ENCODE measurements at places on chromosomes 2 and 18.

DNA sequence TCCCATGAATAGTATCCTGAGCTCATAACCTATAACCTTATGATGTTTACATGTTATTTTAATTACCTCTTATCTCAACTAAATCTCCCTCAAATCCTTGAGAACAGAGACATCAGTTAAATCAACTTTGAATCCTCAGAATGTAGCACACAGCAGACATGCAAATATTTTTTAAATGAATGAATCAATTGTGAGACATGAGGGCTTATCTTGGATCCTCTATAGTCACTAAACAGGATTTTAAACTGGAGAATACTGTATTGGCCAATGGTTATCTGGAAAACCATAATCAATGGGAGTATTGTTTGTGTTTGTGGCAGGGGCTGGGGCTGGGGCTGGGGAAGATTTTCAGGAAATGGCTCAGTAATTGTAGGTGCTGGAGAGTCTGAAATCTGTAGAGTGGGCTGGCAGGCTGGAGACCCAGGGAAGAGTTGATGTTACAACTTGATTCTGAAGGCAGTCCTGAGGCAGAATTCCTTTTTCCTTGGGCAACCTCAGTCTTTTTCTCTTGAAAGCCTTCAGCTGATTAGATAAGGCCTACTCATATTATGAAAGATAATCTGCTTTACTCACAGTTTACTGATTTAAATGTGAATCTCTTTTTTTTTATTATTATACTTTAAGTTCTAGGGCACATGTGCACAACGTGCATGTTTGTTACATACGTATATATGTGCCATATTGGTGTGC, 106.3 kb downstream of the NCOA1 start:
- no peak for DNase-seq

DNA sequence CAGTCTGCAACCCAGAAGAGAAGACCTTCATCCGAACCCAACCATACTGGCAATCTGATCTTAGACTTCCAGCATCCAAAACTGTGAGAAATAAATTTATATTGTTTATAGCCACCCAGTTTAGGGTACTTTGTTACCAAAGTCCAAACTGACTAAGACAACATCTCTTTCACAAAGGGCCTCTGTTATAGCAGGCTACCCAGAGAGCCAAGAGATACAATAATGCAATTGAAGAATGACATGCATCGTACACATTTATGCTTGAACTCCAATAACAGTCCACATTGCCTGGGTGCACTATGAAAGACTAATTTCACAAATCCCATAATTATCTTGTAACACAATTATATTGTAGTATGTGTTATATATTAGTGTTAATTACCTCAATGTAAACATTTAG, 39.1 kb upstream of the ANKRD44 start:
- DNase-seq = no peak

DNA sequence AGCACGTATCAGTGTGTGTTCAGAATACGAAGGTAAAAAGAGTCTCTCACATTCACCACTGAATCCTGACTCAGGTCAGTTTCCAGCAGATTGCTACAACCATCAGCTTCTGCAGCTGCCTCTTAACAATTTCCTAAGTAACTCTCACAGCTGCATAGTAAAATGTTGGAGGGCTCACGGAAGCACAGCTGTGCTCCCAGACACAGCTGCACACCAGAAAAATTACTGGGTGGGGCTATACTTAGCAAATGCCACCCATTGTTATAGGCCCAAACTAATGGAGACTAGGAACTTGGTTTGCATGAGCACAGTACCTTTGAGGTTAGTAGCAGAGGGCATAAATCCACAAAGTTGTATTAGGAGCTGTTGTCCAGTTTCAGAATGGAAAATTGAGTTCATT, 153.9 kb upstream of the ERBB4 start:
- no peak for DNase-seq

- no peak for DNase-seq
Measured at GRCh38 chr2:53901192-53901591, 41.4 kb upstream of the GPR75 start.

- DNase-seq = no peak
Measured at GRCh38 chr2:171244970-171245782, 84.5 kb upstream of the TLK1 start.
